ENCODE measurements at places on chromosomes 4 and X.
A peak's percentile ranks its signal among the peaks of the same experiment; 100 is the strongest.

GRCh38 chr4:140095694-140096482 is 58.1 kb downstream of the MAML3 start:
- DNase-seq, result peak; percentile 76

DNA sequence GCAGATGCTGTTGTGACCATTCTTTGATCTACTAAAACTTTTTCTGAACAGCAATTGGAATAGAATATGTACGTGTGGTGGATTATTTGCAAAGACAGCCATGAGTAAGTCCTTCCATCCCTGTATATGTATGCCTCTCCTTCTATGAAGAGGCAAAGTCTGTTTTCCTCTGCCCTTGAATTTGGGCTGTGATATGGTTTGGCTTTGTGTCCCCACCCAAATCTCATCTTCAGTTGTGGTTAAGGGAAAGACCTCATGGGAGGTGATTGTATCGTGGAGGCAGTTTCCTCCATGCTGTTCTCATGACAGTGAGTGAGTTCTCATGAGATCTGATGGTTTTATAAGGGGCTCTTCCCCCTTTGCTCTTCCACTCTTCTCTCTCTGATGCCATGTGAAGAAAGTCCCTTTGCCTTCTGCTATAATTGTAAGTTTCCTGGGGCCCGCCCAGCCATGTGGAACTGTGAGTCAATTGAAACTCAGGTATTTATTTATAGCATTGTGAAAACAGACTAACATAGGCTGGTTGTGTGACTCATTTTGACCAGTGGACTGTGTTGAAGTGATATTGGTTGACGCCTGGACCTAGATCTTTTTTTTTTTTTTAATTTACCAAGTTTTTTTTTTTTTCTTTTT is 108.3 kb upstream of the CAMK2D start:
- no peak for DNase-seq

GRCh38 chr4:56874166-56874565 is 33.5 kb upstream of the REST start:
- DNase-seq, result no peak

DNA sequence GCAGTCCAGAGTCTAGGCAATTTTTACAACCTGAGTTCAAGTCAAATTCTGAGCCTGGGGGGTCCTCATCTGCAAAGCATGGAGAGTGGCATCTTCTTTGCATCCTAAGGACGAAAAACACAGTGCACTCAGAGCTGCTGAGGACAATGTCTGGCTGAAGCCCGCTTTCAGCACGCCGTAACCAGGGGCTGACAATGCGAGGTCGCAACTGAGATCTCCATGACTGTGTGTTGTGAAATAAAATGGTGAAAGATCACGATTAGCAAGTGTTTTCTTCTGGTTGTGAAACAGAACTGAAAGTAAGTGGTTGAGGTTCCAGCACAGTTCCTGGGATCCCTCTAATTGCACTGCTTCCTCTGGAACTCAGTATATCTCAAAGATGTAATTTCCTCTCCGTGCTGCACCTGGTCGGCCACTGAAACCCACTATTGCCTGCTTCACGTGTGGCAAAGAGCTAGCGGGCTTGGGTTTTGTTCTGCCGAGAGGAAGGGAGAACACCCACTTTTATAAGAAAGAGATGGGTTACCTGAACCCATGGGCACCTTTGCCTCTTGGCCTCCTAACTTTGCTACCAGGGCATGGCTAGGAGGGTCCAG is 7.7 kb upstream of the F11 start:
- no peak for DNase-seq

DNA sequence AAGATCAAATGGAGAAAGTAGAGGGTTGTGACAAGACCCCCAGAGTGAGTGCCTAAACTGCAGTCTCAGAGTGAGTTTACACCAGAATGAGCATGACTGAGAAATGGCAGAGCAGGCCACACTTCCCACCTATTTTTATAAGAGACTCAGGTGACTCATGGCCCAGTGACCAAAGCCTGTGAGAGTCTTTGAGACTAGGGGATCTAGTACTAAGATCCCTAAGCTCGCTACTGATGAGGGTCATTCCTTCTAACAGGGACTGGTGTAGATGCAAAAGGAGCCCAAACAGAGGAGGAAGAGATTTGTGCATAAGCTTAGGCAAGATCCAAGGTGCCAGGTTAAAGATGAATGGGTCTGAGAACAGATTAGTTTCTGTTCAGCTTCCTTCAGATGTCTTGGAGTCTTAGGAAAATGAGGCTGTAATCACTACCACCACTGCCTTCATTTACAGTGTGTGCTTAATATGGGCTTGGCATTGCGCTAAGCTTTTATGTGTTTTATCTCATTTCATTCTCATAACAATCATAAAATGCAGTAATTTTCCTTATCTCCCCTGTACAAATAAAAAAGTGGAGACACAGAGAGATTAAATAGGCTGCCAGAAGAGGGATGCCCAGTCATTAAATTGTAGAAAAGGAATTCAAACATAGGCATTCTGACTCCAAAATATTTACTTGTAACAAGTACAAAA is 62.8 kb downstream of the RWDD4 start:
- no peak for DNase-seq

GRCh38 chr4:127731406-127731805 is 1.2 kb downstream of the SLC25A31 start:
- DNase-seq, result no peak

- no peak for DNase-seq
These were observed 8.1 kb downstream of the SNX25 start for GRCh38 chr4:185217408-185217975.

DNA sequence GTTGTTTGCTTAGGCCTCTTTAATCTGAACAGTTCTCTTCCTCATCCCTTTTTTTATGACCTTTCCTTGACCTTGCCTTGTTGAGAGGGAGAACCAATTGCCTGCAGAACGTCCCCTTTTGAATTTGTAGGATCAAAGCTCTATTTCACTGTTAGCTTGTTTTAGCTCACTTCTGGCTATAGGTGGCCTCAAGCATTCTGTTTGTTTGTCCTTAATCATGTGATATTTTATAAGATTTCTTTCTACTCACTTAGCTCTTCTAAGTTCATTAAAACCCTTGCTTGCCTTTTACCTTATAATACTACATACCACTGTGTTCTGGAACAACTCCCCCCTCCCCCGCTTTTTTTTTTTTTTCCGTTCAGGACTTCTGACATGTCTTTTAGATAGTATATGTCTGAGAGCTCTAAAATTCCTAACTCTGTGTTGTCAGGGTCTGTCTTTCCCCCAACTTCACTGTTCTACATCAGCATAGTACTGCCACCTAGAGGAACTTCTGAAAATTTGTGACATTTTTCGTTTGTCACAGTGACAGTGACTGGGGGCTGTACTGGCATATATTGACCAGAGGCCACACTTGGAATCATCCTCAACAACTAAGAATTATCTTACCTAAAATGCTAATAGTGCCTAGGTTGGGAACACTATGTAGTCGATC is 128.5 kb downstream of the LARP7 start:
- no peak for DNase-seq

DNA sequence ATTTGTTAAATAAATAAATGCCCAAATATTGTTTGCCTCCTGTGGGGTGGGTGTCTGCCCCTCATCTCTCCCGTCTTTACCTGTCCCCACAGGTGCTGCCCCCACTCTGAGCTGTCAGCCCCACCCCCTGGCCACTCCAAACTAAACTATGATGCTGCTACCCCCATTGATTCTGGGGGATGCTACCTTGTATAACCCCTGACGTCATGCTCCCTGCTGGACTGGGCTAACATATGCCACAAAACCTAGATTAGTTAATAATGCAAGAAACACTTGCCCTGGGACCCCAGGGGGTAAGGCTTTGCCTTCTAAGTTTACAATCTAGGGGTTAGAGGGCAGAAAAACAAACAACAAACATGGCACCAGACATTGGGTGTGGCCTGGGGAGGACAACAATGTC is 58.6 kb downstream of the MSX1 start:
- DNase-seq, result no peak

DNA sequence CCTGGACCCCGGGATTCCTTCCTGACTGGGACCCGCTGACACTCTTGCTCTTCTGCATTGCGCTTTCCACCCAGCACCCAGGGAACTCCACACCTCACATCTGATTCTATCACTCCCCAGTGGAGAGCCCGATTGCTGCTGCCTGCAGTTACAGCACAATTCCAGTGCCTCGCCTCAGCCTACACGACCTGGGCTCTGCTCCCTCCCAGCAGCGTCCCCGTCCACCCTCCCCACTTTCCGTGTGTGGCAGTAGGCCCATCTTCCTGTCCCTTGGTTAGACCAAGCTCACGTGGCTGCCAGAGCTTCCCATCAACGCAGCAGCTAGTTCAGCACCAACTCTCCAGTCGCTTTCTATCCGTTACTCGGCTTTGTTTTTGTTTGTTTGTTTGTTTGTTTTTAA is 66.6 kb upstream of the SORBS2 start:
- DNase-seq, result no peak

- DNase-seq, result peak; percentile 64
These were observed 26.5 kb downstream of the CD40LG start for GRCh38 chrX:136674270-136674985.

GRCh38 chr4:185841451-185841850 is 29.5 kb upstream of the SORBS2 start:
- no peak for DNase-seq

DNA sequence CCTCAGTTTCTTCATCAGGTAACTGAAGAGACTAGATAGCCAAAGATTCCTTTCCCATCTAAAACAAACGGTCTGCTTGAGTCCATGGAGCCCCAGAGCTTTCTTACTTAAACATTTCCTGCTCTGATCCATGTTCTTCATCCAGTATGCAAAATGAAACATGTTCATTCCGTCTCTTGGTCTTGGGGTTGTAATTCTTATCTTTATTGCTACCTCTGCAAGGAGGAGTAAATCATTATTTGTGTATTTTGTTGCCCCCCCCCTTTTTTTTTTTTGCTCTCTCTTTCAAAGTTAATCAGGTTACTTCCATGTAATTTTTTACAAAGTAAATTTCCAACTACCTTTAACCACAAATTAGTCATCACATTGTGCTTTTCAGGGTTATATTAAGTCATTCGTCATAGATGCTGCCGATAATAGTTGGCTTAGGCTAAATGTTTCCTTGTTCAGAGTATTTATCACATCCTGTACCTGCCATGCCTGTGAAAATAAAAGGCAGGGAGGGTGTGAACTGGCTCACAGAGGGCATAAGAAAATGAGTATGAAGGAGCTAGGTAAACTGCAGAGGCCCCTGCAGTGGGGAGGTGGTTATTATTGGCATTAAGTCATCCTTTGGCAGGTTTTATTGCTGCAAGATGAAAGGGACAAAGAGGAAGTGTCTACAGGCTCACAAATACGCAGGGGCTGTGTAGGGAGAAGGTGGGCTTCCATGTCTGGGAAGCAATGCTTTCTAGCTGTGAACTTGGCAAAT is 76.7 kb upstream of the HS3ST1 start:
- no peak for DNase-seq

DNA sequence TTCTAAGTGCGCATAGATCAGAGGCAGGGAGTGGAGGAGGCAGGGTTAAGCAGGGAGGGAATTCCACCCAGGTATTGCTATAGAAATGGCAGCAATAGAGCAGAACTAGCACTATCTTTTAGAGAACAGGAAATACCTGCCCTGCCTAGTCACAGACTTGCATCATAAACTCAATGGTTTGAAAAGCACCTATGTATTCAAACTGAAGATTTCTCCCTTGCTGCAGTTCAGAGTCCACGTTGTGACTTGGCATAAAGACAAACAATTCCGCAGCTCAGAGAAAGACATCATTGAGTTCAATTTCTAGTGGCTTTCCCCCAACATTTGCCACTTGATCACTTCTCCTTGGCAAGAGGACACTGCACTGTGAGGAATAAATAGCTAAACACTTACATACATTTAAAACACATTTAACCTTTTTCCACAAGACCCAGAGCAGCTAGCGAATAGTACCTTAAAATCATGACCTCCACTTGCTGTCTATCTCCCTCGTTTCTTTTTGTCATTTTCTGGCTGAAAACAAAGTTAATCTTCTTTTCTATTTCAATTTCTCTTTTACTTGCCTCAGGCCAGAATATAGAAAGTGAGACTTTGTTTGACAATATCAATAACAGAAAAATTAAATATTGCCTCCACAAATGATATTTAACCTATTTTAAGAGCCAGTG is 42.4 kb downstream of the SLC7A11 start:
- no peak for DNase-seq

DNA sequence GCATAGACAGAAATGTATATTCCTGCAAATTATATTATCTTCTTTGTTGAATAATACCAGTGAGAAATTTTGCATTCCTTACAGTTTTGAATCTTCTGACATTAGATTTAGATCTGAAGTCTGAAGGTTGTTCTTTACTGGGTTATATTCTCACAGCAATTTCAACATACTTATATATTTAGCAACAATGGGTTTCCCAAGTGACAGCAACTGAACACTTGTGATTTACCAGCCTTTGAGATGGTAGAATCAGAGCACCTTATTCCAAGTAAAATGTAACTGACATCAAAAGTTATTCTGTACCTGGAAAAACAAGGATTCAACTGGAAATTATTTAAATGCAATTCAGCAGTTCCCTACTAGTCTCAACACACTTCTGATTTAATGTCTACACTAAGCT is 66.0 kb downstream of the RELL1 start:
- DNase-seq, result no peak

DNA sequence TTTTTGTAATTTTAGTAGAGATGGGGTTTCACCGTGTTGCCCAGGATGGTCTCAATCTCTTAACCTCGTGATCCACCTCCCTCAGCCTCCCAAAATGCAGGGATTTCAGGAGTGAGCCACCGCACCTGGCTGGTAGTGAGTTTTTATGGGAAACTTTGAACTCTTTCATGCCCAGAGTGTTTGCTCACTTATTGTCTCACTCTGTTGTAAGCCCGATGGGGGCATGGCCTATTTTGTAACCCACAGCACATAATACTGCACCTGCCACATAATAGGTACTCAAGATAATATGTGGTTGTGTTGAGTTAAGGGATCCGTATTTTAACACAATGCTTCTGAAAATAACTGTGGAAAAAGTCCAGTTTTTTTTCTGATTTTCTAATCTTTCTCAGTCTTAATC is 109.6 kb upstream of the GIMD1 start:
- no peak for DNase-seq

- DNase-seq, result no peak
These were observed 75.9 kb downstream of the PAQR3 start for GRCh38 chr4:78863254-78863869.

DNA sequence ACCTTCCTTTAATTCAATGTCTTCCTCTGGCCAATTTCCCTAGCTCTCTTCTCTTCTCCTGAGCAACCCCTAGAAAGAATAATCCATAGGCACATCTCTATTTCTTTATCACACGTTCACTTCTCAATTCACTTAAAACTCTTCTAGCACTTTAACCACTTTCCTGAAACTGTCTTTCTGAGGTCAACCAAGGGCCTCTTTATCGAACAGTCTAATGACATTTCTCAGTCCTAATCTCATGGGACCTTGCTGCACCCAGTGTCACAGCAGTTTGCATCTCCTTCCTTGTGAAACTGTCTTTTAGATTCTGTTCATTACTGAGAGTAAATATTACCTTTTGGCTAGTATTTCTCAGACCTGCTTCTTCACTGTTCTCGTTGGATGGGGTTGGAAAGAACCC is 285.3 kb upstream of the RASGEF1B start:
- DNase-seq, result no peak

All from CD4-positive, alpha-beta memory T cell (primary cell).